ENCODE measurements at places on chromosomes 5 and 9.

- DNase-seq: no peak
Observed at GRCh38 chr5:115543365-115544042, 1.1 kb downstream of the FEM1C start.

GRCh38 chr5:140060816-140061215, 17.7 kb upstream of the NRG2 start:
- no peak for DNase-seq

DNA sequence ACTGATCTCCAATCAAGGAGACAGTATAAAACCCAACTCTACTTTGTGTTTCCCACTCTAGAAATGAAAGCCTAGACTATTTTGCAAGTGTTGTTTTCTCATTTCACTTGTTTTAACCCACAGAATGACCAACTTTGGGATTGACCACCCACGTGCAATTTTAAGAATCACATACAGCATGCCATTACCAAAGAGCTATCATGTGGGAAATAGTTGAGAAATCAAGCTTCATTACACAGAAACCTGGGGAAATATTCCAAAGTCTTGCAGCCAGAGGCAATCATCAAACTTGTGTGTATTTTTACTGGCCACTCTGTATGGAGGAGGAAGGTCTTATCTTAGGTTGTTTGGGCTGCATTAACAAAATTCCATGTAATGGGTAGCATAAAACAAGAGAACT, 451.4 kb upstream of the DAB2 start:
- no peak for DNase-seq

- DNase-seq: no peak
Observed at GRCh38 chr9:135225619-135226228, 138.3 kb downstream of the OLFM1 start.

DNA sequence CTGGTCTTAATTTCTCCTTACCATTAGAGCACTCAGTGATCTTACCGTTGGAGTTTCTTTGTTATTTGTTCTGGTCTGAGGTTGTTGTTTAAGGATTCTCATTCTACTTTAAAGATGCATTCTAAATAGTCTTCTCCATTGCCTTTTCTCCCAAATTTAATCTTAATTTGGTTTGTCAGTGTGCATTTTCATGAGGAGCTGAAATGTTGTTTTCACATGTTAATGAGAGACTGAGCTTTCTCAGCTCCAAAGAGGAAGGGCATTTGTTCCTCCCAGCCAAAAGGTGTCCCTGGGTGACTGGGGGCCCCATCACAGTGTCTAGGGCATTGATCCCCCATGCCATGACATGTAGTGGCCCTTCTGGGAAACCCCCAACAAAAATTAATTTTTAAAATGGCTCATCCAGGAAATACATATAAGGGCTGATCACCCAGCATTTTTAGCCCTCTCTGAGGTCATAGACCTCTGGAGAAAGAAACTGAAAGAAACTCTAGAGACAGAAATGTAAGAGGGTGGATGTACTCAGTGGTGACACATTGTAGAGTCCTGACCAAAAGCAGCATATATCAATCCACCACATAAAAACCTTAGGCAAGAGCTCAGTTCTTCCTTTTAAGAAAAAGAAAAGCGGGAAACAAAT, 240.4 kb upstream of the RAI14 start:
- no peak for DNase-seq

DNA sequence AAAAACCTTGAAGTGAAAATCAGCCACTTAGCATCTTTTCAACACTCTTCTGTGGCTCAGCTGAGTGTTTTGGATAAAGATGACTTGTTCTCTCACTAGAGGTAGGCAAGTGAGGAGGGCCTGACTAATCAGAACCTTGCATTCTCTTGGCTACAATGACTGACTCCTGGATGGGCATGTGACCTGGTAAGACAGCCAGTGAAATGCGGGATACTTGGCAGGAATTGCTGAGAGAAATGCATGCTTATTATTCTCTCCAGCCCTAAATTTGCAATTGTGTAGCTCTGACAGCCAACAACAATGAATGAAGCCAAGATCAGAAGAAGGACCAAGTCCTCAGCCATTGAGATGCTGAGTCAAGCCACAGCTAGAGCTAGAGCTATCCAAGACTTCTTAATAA, 490.5 kb upstream of the ZNF608 start:
- DNase-seq: no peak

DNA sequence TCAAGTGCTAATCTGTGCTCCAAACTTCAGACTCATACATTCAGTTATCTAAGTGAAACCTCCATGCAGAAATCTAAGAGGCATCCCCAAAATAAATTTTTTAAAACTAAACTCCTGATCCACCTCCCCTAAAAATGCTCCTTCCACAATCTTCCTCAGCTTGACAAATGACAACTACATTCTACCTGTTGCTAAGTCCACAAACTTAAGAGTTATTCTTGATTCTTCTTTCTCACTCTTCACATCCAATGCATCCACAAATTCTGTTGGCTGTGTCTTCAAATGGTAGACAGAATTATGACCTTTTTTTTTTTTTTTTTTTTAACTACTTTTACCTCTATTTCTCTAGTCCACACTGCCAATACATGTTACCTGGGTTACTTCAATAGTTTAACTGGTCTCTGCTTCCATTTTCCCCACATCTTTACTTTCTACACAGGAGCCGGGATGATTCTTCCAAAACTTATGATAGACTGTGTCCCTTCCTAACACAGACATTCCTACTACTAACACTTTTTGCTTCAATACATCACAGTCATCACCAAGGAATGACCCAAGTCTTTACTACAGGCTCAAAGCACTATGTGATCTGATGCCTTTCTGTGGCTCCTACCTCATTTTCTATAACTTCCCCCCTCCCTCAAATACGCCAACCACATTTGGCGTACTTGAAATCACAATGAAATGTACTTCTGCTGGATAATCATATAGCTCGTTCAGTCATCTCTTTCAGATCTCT, 143.6 kb downstream of the PDE4D start:
- DNase-seq: no peak
